CD8-positive, alpha-beta memory T cell (primary cell): ENCODE measurements at places on chromosomes 7 and 10. TPM values are rescaled to one million over a fixed set of nuclear protein-coding genes. Genes with fewer than 3 reads are reported as not detected.
A peak's percentile ranks its signal among the peaks of the same experiment; 100 is the strongest.

GRCh38 chr7:130365088-130365487 is 15.2 kb upstream of the CPA1 start:
- DNase-seq = no peak

GRCh38 chr7:101487753-101488152 is 125.1 kb downstream of the COL26A1 start:
- no peak for DNase-seq

The TMUB1 gene
- 81.7 TPM for total RNA-seq

The CHST15 gene
- total RNA-seq = 0.24 TPM

The GET4 gene
- 44.9 TPM for total RNA-seq

GRCh38 chr10:33347211-33347610 is 12.7 kb upstream of the NRP1 start:
- DNase-seq = no peak

DNA sequence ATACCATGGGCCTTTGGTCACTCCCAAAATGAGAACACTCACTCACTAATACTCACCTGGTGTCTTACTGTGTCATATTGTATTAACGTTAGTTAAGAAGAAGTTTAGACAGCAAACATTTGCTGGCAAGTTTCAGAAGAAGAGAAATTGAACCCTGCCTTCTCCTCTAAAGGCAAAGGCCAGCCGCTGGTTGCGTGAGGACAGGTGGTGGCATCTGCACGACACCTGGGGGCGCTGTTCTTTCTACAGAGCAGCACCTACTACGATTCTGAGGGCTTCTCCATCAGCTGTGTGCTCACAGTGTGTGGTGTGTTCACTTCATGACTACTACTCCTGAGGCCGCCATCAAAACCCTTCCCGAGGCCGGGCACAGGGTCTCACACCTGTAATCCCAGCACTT is 17.9 kb upstream of the CLEC2L start:
- no peak for DNase-seq

DNA sequence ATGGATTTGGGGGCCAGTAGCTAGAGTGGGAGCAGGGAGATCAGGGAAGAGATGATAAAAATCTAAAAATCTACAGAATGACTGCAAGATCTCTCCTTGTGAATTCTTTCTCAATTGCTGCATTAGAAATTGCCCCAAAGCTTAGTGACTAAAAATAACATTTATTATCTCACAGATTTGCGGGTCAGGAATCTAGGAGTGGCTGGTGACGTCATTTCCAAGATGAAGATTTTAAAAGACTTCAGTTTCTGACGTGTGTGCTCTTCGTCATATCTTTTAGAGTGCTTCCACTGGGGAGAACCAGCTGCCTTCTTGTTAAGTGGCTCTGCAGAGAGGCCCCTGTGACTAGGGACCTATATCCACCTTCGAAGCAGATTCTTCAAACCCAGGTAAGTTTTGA is 112.6 kb downstream of the DGKI start:
- no peak for DNase-seq

The APBB1IP gene
- 48.9 TPM for total RNA-seq

GRCh38 chr7:41702635-41703371 is at the start of gene INHBA:
Gene INHBA, minus strand, starts transcription at chr7:41703090. Its CDS starts 2,716 bp downstream, at chr7:41700374.
- no peak for DNase-seq

DNA sequence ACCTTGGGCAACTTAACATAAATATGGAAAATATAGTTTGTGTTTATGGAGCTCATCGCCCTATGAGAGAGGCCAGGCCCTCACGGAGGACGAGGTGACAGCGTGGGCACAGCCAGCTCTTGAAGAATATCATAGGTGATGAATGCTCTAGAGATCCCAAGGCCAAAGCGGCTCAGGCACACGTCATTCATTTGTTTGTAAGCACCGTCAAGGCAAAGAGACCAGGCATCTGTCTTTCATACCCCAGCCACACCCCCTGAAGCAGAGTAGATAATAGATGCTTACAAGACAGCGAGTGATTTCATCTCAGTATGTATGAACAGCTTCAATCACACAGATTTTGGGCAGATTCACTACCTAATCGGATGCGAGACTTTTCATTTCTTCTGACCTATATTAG is 242.1 kb upstream of the C7orf33 start:
- no peak for DNase-seq

DNA sequence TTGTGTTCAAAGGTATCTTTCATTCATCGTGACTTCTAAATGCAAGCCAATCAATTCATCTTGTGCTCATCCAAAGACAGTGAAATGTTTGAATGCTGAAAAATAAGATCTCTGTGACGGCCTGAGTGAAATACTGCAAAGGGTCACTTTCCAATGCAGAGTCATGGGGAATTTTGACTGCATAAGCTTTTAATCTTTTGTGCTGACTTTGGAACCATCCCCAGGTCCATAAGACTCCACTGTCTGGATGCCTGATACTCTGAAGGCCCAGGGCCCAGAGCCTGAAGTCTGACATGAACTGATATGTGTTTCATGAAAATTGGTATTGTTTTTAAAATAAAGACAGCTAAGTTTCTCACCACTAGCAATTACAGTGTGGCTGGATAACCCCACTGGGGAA is 39.0 kb downstream of the PPP1R3C start:
- no peak for DNase-seq

GRCh38 chr7:114622221-114622620 is 207.6 kb downstream of the FOXP2 start:
- DNase-seq = no peak

The AKAP9 gene
- total RNA-seq = 40.3 TPM

- peak; percentile 49 for DNase-seq
Observed at GRCh38 chr10:11237571-11237970, 219.9 kb downstream of the CELF2 start.

The ADRA2A gene
- total RNA-seq = not detected

DNA sequence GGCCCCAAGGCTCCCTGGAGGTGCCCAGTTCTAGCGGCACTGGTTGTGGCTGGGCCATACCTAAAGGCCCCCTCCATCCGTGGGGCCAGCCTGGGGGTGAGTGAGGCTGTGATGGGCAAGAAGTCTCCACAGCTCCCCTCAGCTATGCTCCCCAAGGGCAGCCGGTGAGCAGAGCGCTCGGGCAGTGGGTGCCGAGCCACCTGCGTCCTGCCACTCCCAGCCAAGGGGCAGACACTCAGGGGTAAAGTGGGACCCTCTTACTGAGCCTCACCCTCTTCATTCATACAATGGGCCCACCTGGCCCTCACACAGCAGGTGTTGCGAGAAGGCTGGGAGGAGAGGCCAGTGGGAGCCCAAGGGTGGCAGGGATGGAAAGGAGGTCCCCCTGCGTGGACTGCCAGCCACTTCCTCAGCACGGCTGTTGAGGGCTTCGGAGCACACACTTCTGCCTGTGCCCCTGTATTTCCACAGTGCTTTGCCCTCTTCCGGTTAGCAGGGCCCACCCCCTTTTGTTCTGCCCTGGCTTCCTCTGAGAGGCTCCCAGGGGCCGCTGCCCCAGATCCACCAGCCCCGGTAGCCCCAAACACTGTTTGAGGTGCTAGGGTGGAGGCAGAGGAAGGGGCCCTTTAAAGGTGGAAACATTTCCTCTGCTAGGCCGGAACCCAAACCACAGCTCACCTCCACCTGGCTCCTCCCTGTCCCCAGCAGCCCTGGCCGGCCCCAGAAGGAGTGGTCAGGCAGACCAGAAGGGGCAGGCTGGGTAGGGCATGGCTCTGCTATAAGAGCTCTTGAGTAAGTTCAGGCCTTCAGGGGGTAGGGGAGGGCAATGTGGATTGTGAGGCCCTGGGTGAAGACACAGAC is 16.4 kb upstream of the C10orf105 start:
- peak; percentile 77 for DNase-seq

The DOCK4 gene
- 1.2 TPM for total RNA-seq

The EPHB4 gene
- total RNA-seq = 2.9 TPM

The VGF gene
- total RNA-seq = 0.13 TPM

- no peak for DNase-seq
Observed at GRCh38 chr10:131997366-131998049, 15.8 kb upstream of the BNIP3 start.

- no peak for DNase-seq
Observed at GRCh38 chr10:133104068-133104962, 16.6 kb downstream of the ADGRA1 start.

The FAM20C gene
- total RNA-seq = 3.2 TPM

- no peak for DNase-seq
Observed at GRCh38 chr10:13810568-13810967, 223.8 kb downstream of the PRPF18 start.

- DNase-seq = peak; percentile 31
Observed at GRCh38 chr7:5525271-5526099, 101.9 kb upstream of the TNRC18 start.

DNA sequence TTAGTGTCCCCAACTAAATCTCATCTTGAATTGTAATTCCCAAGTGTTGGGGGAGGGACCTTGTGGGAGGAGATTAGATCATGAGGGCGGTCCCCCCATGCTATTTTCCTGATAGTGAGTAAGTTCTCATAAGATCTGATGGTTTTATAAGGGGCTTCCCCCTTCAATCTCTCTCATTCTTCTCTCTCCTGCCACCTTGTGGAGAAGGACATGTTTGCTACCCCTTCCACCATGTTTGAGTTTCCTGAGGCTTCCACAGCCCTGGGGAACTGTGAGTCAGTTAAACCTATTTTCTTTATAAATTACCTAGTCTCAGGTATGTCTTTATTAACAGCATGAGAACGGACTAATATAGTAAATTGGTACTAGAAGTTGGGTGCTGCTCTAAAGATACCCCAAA is 365.6 kb downstream of the ANKRD7 start:
- DNase-seq = no peak
